HTR-8/SVneo (cell line): ENCODE measurements at places on chromosomes 7 and 10.

- DNase-seq, result no peak
These were observed 163.9 kb downstream of the USP6NL start for GRCh38 chr10:11447586-11447985.

- DNase-seq, result no peak
These were observed 57.8 kb downstream of the TBXAS1 start for GRCh38 chr7:139886899-139887298.

- no peak for DNase-seq
These were observed 522.5 kb downstream of the ETV1 start for GRCh38 chr7:13466874-13467547.

- DNase-seq, result peak; percentile 9
These were observed 147.6 kb downstream of the GPR85 start for GRCh38 chr7:112938863-112939573.

DNA sequence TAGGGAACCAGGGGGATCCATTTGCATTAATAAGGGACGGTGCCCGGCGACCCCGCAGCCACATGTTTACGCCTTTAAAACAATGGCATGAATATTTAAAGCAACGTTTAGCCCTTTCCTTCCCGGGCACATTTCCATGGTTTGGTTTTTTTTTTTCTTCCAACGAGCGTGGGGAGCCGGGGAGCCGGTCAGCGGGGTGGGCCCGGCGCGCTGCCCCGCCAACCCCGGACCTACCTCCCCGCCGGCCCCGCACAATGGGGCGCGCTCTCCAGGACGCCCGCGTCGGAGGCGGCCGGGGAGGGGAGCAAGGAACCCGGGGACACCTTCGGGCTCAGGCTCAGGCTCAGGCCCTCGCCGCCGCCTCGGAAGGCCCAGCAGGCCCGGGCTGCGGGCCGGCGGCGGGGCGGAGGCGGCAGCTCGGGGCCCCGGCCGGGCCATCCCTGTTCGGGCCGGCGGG, 1.0 kb downstream of the SEPHS1 start:
- DNase-seq, result no peak

- DNase-seq, result peak; percentile 1
These were observed 951.1 kb downstream of the NRG3 start for GRCh38 chr10:82826132-82826531.

DNA sequence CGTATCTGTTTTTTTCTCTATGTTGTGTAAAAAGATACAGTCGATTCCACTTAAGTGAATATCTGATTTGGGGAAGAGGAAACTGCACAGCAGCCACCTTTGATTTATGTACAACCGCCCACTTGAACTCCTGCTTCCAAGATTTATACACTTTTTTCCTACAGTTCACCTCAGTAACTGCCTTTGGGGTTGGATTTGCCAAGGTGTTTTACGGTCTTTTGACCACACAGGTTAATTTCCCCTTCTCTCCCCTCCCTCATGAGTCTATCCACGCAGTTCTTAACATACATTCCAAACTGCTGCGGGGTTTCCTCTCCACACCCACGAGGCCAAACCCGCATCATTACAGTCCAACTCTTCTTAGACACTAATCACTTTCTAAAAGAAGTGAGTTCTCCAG, 277.0 kb downstream of the USP6NL start:
- no peak for DNase-seq

DNA sequence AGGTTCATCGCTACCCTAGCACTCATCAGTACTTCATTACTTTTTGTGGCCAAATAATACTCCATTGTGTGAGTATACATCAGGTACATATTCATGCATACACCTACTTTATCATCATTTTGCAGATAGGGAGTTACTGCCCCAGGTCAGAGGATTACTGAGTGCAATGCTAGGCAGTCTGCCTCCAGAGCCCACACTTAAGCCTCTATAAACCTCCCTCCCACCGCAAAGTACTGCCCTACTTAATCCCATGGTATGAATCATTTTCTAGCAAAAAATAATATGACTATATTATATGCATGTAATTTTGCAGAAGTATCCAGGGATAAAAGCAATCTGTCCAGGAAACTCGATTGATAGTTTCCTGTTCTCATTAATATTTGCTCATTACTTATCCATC, 194.3 kb downstream of the GRID1 start:
- DNase-seq, result no peak

- no peak for DNase-seq
These were observed 387.6 kb upstream of the CHRM2 start for GRCh38 chr7:136480901-136481300.

GRCh38 chr10:29540016-29540415, 94.8 kb downstream of the SVIL start:
- no peak for DNase-seq

- DNase-seq, result no peak
These were observed 108.1 kb upstream of the FAM133B start for GRCh38 chr7:92698237-92698841.

GRCh38 chr10:110395350-110396283, 90.9 kb upstream of the SMNDC1 start:
- peak; percentile 54 for DNase-seq

- DNase-seq, result no peak
These were observed 124.0 kb downstream of the AOAH start for GRCh38 chr7:36600314-36600682.

DNA sequence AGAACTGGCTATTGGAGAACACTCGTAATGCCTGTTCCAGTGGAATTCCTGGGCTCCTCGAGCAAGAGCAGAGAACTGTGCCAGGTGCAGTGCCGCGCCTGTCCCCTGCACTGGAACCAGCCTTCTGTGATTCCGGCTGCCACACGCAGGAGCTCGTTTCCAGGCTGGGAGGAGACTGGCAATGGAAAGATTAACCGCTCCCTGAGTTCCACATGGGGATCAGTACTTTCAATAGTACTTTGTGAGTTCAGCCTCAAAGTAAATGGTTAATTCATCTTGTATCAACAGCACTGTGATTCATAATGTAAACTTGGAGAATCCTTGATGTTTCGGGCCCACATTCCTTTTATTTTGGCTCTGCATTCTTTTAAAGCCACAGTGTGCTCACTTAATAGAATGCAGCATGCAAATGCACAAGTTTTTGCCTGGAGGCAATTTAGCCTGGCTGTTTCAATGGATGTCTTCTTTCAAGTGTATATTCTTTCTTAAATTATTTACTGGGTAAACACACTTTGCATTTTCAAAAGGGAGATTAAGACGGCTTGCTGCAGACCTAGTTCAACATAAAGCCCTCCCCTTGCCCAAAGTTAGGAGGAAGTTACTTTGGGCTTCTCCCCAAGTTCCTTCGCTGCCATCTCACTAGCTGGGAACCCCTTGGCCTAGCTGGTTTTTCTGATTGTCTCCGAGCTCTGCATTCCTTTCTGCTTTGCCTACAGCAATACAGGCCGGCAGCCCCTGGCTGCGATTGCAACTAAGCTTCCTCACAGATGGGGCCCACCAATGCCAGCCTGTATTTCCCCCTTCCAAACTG, 138.1 kb upstream of the TCF7L2 start:
- DNase-seq, result peak; percentile 66

GRCh38 chr10:127854769-127855590, 37.8 kb downstream of the CLRN3 start:
- no peak for DNase-seq

- no peak for DNase-seq
These were observed 197.3 kb downstream of the PHF14 start for GRCh38 chr7:11170863-11171568.

- DNase-seq, result no peak
These were observed 36.7 kb downstream of the WAC start for GRCh38 chr10:28569506-28570159.

- no peak for DNase-seq
These were observed 33.6 kb downstream of the WIPF3 start for GRCh38 chr7:29839921-29840320.

GRCh38 chr10:77455561-77455960, 182.0 kb downstream of the KCNMA1 start:
- DNase-seq, result no peak

DNA sequence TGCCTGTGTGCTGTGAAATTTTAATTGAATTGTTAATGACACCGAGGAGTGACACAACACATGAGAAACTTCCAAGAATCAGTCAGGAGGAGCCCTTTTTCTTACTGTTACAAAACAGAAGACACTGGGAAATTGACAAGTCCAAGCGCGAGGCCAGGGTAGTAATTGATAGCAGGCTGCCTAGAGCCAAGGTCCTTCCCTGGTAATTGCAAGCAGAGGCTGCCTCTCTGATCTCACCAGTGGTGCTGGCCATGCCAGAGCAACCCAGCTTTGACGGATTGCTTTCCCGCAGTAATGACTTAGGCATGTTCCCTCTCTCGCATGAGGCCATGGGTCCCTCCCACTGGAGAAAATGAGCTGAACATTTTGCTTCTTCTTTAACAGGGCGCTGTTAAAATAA, 111.5 kb downstream of the LRMDA start:
- DNase-seq, result no peak

DNA sequence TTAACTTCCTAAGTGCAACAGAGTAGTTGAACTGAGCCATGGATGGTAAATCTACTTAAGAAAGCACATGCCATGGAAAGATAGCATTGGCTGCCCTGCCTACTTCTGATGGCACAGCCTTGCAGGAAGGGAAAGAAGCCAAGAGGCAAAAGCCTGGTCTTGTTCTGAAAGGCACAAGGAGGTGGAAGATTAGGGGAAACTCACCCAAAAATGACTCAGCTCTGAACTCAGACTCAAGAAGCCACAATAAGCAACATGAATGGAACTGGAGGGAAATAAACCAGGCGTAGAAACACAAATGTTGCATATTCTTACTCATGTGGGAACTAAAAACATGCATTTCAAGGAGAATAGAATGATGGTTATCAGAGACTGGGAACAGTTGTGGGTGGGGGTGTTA, 20.8 kb upstream of the ALOX5 start:
- DNase-seq, result no peak

DNA sequence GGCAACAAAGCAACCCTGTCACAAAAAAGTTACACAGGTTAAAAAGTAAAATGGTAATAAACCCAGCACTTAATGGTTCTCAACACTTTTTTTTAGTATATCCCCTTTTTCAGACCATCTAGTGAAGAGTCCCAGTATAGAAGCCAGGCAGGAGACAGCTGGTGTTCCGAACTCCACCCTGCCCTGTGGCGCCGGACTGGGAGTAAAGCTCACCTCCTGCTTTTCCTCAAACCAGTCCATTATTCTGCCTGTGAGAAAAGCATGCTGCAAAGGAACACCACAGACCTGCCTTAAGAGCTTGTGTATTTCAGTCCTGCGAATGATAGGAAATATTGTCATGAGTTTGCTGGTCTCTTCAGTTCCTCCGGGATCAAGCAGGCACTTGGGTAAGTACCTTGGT, 81.0 kb downstream of the EZH2 start:
- DNase-seq, result no peak

GRCh38 chr10:50618624-50619023, 5.1 kb downstream of the SGMS1 start:
- DNase-seq, result no peak

GRCh38 chr7:116162992-116163391, 47.3 kb upstream of the TES start:
- no peak for DNase-seq

DNA sequence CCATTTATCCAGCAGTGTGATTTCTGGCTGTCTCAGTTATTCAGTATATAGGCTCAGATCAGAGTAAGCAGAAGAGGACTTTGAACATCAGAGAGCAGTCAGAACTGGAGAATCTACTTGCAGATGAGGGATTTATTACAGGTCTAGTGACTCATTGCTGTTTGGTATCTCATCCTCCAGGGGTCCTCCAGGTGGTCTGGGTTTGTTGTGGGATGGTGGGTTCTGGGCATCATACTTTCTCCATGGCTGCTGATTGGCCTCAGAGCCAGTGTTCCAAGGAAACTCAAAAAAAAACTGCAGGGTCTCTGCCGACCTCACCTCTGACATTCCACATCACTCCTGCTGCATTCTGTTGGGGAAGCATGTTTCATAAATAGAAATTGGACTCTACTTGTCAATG, 214.8 kb downstream of the CNTNAP2 start:
- no peak for DNase-seq

DNA sequence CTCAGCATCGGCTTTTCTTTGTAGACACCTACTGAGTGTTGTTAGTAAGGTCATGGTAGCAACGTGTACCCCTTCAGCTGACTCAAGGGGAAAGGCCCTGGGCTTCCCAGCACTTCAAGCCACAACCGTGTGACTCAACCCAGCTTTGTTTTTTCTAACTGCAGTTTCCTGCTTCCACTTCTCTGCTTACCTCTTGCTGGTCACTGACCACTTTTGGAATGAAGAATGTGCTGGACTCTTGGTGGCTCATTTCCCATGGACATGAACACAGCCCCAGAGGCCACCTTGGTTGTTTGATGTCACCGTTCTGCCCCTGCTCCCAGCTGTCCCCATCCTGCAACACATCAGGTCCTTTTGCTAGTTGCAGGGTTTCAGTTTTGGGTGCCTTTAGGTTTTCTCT, 69.5 kb upstream of the ZNF438 start:
- peak; percentile 21 for DNase-seq

GRCh38 chr10:28738200-28738599, 60.9 kb downstream of the BAMBI start:
- DNase-seq, result no peak

GRCh38 chr7:83579740-83580139, 69.2 kb downstream of the SEMA3E start:
- no peak for DNase-seq

GRCh38 chr7:139431459-139431858, 52.0 kb downstream of the KLRG2 start:
- no peak for DNase-seq

DNA sequence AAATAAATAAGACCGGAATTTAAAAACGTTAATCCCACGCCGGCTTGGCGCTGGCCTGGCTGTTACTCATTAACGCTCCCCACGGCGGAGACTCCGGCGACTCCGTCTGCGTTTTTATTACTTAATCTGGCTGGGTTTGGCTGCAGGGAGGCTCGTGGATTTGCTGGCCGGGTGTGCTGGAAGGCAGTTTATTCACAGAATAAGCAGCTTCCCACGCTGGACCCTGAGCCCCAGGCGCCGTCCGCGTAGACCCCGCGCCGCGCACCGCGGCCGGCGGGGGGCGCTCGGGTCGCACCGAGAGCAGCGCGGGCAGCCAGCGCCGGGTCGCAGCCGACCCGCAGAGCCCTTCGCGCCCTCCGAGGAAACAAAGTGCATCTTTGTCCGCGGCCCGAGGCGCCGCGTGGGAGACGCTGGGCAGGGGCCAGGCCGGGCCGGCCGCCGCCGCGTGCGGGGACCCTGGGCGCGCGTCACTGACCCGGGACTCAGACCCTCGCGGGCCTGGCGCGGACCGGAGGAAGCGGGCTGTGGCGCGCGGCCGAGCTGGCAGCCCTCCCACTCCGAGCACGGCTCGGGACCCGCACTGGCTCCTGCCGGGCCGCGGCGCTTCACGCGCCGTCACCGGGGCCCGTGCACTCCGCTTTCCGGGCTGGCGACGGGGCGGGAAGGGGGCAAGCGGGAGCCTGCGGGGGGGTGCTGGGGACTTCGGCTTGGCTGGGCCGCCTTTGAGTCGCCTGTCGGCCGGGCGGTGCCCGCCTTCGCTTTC, 587 bp upstream of the GRK5 start:
- peak; percentile 58 for DNase-seq

DNA sequence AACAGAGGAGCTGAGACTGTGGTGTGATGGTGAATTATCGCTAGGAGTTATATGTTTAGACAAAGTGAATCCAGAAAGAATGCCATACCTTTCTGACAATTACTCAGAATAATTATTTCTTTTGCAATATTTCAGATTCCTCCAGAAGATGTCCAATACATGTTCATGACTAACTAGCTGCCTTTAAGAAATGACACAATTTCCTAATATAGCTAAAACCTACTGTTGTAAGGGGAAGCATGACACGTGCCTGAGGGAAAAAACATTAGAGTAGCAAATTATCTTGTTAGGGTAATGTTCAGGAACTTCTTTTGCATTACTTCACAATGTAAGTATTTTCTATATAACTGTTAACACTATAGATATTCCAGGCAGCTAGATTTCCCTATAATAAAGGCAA, 150.3 kb downstream of the COL28A1 start:
- DNase-seq, result no peak

GRCh38 chr10:29430101-29430500, 141.2 kb downstream of the LYZL1 start:
- DNase-seq, result no peak
